T-cell (primary cell): ENCODE measurements at places on chromosomes 11 and 22.

- DNase-seq = no peak
These were observed 103.8 kb downstream of the ENTHD1 start for GRCh38 chr22:39789788-39790187.

- no peak for DNase-seq
These were observed 52.8 kb downstream of the AHNAK start for GRCh38 chr11:62493801-62494200.

DNA sequence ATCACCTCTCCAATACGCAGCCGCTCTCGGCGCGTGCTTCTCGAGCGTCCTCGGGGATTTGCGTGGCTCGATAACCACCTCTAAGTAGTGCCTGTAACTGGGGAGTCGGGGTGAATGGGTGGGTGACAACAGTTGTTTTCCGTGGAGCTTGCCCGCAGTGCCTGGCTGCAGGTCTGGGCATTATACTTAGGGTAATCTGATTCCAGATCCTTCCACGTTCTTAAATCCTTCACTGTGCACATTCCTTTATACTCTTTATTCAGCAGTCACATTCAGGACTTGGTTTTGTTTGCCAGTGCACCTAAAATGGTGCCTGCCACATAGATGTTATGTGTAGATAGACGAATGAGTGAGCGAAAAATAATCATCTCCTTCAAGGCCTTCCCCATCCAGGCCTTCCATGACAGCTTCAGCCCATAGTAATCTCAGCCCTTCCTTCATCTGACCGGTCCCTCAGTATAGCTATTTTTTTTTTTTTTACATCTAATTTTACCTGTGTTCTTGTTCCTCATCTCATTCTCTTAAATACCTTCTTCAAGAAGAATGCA lies 602 bp downstream of the NAT10 start:
- DNase-seq = peak; percentile 3

- no peak for DNase-seq
These were observed 61.7 kb downstream of the RAB30 start for GRCh38 chr11:83009999-83010398.

GRCh38 chr11:65503949-65504673 lies 5.3 kb downstream of the MALAT1 start:
- DNase-seq = no peak
